ENCODE measurements at places on chromosomes 13 and 19.

- peak; percentile 73 for DNase-seq
Observed at GRCh38 chr13:113546571-113547237, 37.8 kb upstream of the TFDP1 start.

DNA sequence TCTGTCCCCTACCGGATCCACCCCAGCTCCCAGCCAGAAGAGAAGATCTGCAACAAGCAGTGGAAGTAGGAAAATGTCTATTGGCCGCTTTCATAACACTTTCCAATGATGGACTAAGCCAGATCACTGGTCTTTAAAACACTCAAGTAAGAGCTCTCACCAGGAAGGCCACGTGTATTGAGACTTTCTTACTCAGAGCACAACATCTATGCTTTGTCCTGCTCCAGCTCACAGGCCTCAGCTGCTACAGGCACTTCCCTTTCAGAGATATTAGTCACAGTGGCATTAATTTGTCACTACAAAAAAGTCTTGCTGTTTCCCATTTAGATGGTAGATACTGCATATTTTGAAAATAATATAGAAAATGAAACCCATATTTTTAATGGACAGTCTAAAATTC, 164.2 kb downstream of the ABCC4 start:
- DNase-seq = peak; percentile 64

DNA sequence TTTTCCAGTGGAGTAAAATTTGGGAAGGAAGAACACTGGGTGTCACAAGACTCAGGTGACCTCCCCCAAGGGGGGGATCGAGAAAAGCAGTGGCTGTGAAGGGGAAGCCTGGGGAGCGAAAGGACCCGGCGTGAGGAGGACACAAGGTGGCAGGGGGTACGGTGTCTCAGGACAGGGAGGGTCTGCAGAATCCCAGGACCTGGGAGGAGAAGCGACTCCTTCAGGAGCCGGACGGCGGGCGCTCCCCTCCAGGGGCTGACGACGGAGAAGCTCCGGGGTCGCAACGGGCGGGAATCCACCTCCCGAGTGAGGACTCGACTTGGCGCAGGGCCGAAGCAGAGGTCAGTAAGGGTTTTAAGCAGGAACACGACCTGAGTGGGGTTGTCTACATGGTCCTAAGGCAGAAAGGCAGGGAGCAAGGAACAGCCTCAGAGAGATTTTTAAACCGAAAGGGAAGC, 529 bp downstream of the ZNF836 start:
- DNase-seq = peak; percentile 10

- DNase-seq = no peak
Observed at GRCh38 chr19:34806976-34807860, 34.2 kb upstream of the ZNF599 start.

DNA sequence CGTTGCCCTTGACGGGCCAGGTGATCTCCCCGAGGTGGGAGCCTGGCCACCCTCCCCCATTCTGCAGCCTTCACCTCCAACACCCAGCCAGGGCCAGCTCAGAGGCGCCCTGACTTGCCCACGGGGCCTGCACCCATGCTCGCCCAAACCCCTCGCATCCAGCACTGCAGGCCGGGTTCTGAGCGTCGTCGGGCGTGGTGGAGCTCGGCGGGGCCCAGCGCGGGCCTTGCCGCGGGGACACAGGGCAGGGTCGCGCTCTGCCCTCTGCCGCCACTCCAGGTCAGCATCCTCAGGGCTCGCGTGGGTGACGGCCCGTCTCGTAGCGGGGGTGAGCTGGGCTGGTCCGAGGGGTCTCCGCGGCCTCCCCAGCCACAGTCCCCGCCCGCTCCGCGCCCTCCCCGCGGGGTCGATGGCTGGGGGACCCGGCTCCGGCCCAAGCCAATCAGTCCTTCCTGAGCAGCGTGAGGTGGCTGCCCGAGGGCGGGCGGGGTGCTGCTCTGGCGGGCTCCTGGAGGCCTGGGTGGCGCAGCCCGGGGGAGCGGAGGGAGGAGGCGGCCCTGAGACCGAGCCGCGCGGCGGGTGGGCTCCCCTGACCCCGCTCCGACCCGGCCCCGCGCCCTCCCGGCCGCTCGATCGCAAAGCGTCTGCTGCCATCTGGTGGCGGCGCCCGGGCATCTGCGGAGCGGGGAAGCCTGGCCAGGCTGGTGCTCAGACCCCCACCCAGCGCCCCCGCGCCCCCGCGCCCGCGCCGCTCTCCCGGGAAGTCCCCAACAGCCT, 61.4 kb downstream of the CCNE1 start:
- no peak for DNase-seq

DNA sequence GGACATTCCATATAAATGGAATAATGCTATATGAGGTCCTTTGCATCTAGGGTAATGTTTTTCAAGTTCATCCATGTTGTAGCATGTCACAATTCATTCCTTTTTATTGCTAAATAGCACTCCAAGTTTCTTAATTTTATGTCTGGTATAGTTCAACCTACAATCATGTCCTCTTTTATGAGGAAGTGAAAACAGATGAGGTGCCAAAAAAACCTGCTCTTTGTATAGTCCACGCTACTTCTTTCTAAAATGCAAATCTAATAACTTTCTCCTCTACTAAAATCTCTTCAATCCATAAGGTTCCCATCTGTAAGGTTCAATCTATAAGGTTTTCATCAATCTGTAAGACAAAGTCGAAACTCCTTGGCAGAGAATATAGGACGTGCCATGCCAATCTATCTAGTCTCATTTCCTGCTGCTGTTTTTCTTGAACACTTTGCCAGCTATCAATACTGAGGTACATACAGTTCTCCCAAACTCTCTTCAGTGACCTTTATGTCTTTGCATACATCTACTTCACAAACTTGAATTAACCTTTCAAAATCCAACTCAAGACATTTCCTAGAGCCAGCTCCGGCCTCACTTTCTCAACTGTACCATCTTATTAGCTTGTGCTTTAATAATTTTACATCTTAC, 33.7 kb downstream of the INTS6 start:
- no peak for DNase-seq
